CD4-positive, alpha-beta T cell treated with Interleukin-6 at 100 ng/mL for 8 hours (primary cell): ENCODE measurements at places on chromosomes 12 and 14.

- no peak for DNase-seq
These were observed at the start of gene LGR5 for GRCh38 chr12:71439613-71440344. Gene LGR5 (plus strand): TSS chr12:71439798. CDS start chr12:71440081, 283 bp downstream.

- no peak for DNase-seq
These were observed 379.2 kb downstream of the GRIN2B start for GRCh38 chr12:13602172-13602571.

DNA sequence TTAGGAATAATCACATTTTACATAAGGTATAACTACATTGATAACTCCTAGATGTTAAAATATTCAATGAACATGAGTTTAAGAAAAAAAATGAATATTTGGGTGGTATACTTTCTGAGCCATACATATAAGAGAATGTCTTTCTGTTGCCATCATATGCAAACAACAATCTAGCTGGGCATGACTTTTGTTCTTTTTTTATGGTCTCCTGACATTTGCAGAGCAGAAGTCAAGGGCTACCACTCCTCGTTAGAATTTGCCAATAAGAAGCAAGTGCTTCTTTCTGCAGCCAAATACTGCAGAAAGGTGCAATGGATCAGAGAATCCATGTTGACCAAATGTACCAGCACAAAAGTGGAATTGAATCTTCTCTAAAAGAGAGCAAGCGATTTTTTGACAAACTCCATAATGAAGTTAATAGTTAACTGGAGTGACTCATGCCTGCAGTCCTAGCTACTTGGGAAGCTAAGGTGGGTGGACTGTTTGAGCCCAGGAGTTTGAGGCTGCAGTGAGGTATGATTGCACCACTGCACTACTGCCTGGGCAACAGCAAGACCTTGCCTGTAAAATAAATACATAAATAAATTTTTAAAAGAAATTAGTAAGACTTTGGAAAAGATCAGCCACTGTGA, 25.5 kb upstream of the CCDC91 start:
- DNase-seq: no peak

DNA sequence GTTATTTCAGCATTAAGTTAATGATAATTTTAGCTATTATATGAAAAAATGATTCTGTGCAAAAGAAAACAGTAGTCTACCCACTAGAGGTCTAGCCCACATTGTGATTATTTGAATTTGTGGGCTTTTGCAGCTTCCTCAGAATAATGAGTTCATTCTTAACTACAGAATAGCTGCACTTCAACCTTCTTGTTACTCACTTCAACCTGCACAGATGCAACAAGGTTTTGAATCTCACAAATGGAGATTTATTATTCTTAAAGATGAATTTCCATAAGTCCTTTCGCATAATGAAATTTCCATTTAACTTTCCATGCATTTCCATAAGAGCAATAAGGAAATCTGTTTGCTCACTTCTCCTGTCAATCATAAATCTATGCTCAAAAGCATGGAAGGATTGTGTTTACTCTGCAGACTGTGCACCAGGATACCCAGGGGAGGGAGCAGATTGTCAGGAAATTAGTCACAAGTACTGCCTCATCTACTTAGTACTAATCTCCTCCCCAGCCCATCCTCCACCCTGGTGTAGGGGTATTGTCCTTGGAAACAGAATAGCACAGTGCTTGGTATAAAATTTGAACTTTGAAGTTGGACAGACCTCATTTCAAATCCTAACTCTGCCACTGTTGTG, 24.1 kb downstream of the PTGER2 start:
- no peak for DNase-seq

GRCh38 chr12:64883264-64884163, 59.1 kb downstream of the TBC1D30 start:
- DNase-seq: no peak

DNA sequence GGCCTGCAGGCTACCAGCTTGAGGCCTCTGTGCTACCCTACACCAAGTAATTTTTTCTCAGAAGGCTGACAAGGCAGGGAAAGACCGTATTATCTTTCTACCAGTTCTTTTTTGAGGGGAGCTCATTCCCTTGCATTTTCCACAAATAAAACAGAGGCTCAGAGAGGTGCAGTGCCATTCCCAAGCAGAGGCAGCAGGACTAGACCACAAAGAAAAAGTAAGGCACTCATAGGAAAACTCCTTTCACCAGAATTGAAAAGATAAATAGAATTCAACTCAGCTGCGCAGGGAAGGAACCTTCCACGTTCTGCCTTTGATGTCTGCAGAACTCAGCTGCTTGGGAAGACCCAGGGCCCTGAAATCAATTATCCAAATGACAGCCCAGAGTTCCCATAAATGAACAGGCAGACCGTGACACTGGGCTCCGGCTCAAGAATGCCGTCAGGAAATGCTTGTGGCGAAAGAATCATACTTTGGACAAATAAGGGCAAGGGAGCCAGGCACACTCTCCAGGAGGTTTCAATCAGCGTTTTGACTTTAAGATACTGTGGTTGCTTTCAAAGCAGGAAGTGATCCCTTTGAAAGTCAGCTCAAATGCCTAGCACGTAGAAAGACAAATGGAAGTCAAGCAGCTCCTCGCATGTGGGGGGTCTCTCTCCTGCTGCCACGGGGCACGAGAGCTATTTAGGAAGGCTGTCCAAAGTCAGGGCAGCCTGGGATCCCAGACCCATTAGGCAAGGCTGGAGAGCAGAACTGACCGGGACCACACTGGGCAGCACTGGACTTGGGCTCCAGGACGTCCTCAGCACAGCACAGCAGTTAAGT, 14.0 kb downstream of the KCTD10 start:
- DNase-seq: no peak

DNA sequence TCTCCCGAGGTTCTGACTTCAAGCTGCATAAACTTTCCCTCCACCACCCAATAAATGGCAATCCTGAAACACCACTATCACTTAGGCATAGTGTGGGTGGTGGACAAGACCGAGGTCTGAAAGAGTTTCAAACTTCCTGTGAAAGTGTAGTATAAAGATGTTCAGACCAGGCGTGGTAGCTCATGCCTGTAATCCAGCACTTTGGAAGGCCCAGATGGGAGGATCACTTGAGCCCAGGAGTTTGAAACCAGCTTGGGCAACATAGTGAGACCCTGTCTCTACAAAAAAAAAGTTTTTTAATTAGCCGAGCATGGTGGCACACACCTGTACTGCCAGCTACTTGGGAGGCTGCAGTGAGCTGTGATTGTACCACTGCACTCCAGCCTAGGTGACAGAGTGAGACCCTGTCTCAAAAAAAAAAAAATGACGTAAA, 61.9 kb downstream of the CCDC92 start:
- no peak for DNase-seq

GRCh38 chr12:132572106-132572505, 38.3 kb downstream of the LRCOL1 start:
- DNase-seq: no peak

- no peak for DNase-seq
These were observed 23.4 kb upstream of the SFSWAP start for GRCh38 chr12:131687346-131688125.

DNA sequence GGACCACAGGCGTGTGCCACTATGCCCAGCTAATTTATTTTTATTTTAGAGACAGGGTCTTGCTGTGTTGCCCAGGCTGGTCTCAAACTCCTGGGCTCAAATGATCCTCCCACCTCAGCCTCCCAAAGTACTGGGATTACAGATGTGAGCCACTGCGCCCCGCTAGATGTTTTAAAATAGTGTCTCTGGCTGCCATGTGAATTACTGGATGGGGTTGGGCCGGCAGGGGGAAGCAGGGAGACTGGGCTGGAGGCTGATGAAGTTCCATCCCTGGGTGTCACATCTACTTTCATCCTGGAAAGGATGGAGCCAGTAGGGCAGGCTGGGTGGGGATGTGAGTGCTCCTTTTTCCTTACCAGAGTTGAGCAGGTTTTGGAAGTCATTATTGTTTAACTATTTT, 46.1 kb downstream of the DNAH10 start:
- DNase-seq: no peak

DNA sequence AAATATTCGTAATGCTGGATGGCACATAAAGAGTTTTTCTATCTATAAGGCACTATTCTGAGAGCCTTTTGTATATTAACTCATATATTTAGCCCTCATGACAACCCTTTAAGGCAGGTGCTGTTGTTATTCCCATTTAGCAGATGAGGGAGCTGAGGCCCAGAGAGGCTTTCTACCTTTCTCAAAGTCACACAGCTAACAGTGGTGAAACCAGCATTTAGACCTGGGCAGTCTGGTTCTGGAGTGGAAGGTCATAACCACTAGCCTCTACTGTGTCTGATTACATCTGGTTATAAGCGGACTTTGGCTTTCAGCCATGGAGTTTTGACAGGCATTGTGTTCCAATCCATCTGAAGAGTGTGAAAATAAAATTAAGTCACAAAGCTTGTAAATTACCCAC, 41.2 kb upstream of the HDAC7 start:
- DNase-seq: no peak

GRCh38 chr14:87203346-87203745, 789.6 kb downstream of the GALC start:
- DNase-seq: no peak

DNA sequence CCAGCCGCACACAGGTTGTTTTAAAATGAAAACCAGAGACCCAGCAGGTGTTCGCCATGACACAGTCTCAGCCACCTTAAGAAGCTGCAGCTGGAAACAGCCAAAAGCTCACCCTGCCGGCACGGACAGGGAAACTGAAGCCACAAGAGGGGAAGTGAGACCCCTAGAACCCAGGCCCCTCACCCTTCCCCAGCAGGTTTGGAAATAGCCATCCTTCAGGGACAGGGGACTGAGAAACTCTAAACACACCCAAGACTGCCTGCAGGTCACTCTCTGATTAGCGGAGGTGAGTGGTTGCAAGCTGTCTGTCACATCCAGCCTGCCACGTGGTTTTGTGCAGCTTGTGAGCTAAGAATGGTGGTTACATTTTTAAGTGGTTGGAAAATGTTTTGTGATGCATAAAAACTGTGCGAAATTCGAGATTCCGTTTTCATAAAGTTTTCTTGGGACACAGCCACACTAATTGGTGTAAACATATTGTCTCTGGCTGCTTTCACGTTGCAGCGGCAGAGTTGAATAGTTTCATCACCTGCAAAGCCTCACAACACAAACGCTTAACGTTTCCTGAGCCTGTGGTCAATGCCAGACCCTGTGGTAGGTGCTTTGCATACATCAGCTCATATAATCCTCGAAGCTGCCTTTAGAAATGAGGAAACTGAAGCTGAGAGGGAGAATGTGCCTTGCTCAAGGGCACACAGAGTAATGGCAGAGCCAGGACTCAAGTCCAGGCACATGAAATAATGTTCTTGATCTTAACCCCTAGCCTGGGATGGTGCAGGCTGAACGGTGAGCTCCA, 1.7 kb upstream of the SELPLG start:
- DNase-seq: peak; percentile 61

DNA sequence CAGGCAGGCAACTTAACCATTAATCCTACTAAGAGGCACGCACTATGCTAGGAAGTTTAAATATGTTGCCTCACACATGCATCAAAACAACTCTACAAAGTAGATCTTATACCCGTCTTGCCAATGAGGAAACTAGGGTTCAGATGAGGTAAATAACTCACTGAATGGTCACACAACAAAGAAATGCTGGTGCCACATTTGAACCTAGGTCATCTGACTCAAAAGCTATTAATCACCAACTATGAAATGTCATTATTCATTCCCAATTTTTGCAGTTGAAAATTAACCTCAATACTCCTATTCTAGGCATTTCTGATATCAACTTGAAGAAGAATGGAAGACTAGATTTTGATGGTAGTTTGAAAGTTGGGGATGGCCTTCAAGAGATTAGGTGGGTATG, 2.8 kb upstream of the PYROXD1 start:
- no peak for DNase-seq

- no peak for DNase-seq
These were observed 237.1 kb downstream of the GPHN start for GRCh38 chr14:66745078-66745477.

DNA sequence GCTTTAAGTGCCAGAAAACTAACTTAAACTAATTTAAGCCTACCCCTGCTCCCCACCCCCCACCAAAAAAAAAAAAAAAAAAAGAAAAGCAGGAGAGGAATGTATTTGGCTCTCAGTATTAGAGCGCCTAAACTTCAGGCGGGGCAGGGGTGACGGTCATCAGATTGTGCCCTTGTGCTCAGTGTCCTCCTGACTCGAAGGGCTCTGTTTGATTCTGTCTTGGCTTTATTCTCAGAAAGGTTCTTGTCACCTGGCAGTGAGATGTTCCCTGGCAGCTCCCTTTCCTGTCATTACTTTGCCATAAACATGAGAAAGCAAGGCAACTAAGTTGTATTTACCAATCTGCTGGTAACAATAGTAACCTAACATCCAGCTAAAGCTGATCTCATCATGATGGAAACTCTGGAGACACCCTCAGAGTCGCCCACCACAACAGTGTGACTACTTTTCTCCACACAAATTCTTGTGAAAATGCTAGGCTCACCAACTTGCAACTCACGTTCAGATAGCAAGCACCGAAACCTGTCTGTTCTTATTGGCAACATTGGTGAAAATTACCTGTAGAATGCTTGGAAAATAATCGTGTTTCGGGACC, 39.0 kb upstream of the WNK1 start:
- no peak for DNase-seq
